ENCODE measurements at places on chromosomes 3 and 15.

GRCh38 chr3:57951066-57951882, 56.9 kb upstream of the FLNB start:
- no peak for DNase-seq

DNA sequence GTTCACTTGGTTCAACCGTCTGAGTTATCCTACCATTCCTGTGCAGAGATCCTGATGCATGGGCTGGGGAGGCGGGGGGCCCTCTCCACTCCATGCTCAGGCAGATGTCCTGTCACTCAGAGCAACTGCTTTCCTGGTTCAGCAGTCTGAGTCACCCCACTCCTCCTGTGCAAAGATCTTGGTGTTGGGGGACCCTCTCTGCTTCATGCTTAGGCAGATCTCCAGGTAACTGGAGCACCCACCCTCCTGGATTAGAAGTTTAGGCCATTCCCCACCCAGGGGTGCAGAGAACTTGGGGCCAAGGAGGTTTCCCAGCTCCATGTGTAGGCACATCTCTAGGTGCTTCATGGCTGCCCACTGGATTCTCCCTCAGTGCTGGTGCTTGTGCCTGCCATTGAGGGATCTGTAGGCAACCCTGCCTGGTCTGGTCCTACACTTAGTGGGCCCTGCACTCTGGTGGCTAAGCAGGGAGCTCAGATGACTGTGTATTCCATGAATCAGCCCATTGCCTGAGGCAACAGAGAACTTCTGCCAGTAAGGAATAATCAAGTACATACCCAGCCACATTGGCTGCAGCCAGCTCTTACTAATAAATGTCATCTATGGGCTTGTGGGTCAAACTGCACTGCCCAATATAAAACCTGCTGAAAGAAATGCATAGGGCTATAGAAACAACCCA, 465.4 kb upstream of the THBS1 start:
- DNase-seq = no peak

- DNase-seq = no peak
Measured at GRCh38 chr3:178841011-178841410, 230.6 kb downstream of the ZMAT3 start.

DNA sequence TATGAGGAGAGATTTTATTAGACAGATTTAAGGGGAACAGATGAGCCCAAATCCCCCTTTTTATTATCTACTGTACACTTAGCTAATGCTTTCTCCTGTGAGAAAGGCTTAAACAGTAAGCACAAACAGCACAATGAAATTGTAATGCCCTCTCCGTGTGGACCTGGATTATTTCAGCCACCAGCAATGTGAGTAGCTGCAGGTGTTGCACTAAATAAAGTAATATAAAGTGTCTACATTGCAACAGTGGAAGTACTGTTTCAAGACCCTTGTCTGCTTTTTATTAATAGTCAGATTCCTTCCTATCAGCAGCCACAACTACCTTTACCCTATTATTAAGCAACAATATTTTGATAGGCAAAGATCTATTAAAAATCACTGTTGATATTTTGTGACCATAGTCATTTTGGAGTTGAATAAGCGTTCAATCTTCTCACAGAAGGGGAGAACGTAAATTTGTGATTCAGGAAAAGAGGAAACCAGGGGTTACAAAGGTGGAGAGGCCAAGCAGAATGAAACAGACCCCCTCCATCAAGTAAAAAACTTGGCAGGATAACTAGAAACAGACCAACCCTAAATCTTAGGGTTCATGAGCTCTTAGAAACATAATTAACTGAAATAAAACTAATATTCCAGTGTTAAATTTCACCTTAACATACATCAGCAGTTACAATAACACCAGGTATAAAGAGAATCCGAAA, 422.6 kb downstream of the MECOM start:
- DNase-seq = no peak

- no peak for DNase-seq
Measured at GRCh38 chr15:38603672-38604071, 39.1 kb upstream of the RASGRP1 start.

DNA sequence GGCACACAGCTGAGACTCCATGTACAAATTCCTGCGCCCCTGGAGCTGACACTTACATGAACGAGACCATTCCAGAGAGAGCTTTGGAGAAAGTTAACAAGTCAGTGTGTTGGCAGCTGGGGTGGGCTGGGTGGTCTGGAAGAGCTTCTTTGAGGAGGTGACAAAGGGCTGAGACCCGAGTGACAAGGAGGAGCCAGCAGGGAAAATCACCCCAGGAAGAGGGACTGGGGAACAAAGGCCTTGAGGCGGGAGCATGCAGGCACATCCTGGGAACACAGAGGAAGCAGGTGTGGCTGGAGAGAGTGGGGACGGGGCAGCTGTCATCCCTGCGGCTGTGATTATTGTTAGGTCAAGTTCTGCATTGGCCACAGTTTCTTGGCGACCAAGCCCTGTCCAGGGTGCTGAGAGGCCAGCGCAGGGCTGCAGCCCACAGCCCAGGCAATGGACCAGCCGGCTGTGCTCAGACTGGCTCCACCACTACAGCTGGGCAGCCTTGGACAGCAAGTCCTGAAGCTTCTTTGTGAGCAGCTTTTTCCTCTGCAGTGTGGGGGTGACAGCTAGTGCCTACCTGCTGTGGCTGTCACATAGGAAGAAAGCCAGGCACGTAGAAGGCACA, 34.2 kb upstream of the PRR23E start:
- DNase-seq = no peak

GRCh38 chr15:49916998-49917397, 202.0 kb downstream of the ATP8B4 start:
- DNase-seq = no peak

DNA sequence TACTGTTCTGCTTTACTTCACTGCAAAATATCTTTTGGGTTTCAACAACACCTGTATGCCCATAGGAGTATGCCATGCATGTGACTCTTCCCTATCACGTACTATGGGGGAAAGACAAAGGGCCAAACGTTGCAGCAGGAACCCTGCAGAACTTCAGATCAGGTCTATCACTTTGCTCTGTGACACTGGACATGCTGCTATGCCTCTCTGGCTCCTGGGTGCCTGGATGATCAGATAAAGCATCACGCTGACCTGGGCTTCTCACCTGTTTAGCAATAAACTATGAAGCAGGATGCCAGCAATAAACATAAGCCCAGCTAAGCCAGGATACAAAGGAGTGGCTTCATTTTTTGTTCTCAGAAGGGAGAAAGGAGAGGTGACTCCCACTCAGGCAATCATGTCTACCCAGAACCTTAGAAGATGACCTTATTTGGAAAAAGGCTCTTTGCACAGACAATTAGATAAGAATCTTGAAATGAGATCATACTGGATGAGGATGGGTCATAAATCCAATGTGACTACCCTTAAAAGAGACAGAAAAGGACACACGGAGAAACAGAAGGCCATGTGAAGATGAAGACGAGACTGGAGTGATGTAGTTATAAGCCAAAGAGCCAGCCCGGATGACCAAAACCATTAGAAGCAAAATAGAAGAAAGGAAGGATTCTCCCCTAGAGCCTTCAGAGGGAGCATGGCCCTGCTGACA, 19.3 kb downstream of the POMGNT2 start:
- DNase-seq = no peak

DNA sequence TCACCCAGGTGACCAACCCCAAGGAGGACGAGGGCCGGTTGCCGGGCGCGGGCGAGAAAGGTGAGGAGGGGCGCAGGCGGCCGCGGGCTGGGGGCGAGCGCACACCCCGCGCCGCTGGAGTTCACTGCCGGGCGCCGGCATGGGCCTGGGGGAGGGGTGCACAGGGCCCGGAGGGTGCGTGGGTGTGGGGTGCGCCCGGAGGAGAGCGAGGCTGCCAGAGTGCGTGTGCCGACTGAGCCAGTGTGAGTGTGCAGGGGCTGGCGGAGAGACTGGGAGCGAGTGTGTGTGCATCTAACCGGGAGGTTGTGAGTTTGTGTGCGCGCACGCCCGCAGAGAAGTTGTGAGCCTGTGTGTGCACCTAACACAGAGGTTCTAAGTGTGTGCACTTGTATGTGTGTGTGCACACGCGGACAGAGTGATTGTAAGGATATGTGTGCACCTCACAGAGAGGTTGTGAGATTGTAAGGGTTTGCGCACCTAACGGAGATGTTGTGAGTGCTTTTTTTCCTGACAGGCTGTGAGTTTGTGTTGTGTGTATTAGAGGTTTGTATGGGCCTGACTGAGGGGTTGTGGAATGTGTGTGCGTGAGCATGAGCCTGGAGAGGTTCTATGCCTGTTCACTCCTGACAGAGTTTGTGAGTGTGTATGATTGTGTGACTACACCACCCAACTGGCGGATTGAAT, 681 bp downstream of the CTDSPL start:
- DNase-seq = no peak

GRCh38 chr15:70014331-70014730, 83.4 kb downstream of the TLE3 start:
- no peak for DNase-seq

DNA sequence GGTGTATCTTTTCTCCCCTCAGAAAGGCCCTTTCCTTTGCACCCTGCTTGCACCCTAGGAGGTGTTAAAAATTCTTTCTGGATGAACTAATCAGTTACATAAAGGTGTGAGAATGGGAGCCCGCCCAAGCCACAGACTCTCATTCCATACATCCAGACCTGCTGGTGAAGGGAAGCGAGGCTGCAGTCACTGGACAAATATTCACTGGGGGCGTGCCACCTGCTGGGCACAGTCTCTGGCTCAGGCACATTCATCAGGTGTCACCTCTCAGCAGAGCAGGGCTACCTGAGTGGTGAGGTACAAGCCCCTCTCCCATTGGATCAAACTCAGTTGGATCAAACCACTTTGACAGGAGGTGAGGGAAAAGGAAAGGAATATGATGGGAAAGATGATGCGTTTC, 52.0 kb downstream of the NTRK3 start:
- DNase-seq = no peak

- DNase-seq = no peak
Measured at GRCh38 chr3:30864836-30865235, 29.6 kb downstream of the GADL1 start.

DNA sequence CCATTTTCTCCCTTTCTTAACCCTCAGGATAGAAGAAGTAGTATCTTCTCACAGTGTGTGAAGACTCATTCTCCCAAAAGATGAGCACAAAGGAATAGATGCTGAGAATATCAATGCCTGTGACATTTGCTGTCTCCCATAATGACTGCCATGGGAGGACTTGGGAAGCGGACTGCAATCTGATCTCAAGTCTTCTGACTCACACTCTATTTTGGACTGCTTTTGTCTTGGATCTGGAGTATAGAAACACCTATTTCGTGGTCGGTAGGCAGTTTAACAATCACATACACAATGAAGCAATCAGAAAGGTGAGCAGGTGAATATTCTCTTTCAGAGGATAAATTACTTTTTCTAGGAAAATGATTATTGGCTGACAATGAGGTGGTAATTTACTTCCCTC, 852.0 kb downstream of the FHIT start:
- no peak for DNase-seq

GRCh38 chr3:138180375-138181029, 5.8 kb upstream of the DBR1 start:
- DNase-seq = no peak

GRCh38 chr3:28590216-28590615, 241.6 kb upstream of the AZI2 start:
- no peak for DNase-seq

GRCh38 chr3:94258851-94259250, 196.0 kb downstream of the NSUN3 start:
- no peak for DNase-seq

DNA sequence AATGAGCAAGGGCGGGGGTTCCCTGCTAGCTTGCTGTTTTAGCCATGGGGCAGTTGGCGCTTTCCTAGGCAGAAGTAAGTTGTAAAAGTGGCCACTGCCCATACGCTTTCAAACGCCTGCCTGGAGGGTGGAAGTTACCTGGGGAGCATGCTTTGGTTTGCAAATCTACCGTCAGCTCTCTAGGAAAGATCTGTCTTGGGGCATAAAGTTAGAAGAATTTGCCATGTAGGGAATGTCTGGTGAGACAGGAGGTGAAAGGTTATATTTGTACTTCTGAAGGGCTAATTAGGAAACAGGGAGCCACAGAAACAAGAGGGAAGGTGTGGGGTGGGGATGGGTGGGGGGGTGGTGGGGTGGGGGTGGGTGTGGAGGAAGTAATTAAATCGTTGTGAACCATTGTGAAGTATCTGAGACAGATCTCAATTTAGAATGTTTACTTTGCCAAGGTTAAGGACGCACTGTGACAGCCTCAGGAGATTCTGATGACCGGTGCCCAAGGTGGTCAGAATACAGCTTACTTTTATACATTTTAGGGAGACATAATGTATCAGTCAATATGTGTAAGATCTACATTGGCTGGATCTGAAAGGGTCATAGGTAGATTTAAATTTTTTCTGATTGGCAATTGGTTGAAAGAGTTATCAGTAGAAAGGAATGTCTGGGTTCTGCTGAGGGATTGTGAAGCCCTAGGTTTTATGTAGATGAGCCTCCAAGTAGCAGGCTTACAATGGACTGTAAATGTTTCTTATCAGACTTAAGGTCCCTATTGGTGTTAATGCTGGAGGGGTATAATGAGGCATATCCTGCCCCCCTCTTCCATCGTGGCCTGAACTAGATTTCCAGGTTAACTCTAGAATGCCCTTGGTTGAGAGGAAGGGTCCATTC, 62.0 kb upstream of the GCNT3 start:
- no peak for DNase-seq

DNA sequence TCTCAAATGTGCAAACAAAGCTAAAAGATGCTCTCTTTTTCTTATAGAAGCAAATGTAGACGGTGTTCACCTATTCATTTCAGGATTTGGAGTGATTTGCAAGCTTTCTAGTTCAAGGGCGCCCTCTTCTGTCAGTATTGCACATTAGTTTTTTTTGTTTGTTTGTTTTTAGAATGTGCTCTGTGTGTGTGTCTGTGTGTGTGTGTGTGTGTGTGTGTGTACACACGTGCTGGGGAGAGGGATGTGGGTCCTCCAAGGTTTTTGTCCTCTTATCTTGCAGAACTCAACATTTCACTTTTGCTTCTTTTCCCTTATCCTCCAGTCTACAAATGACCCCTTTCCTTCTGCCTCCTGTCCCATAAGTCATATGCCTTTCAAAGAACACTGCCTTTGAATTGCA, 23.5 kb downstream of the DNAH1 start:
- no peak for DNase-seq

GRCh38 chr3:160842021-160843005, 86.3 kb downstream of the PPM1L start:
- DNase-seq = no peak

DNA sequence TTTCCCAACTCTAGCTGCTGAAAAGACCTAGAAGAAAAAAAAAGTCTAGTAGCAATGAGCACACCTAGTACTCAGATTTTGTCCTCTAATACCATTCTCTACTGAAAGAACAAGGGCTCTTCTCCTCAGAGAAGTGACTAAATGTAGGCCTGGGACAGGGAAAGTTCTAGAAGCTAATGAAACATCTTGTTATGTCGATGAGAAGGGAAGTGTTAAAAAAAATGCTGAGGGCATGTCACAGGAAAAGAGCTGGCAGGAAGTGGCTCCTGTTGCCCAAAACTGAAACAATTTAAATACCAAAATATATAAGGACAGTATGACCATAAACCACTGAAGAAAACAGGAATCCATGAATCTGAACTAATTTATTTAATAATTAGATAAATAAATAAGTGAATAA, 581.4 kb upstream of the TBL1XR1 start:
- DNase-seq = no peak

DNA sequence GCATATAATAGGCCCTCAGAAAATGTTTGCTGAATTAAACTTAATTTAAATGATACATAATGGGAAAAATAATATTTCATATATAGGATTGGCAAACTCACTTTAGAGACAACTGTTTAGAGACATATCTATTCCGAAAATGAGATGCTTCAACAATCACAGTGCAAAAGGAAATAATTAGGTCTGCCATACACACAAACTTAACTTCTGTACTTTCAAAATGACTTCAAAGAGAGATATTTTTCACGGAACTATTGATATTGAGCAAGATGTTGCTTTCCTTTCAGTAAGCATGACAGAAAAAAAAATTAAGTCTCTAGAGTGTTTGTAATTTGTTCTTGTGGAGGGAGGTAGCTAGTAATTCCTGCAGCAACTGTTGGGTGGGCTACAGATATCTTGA, 769.5 kb downstream of the TUSC7 start:
- DNase-seq = no peak
